ENCODE measurements at places on chromosomes 3 and 15. TPM values are rescaled to one million over a fixed set of nuclear protein-coding genes. Genes with fewer than 3 reads are reported as not detected.

The FYTTD1 gene
- 65.2 TPM for total RNA-seq

The DUSP7 gene
- 25.0 TPM for total RNA-seq

The MCF2L2 gene
- 0.22 TPM for total RNA-seq

The NDUFB5 gene
- 365 TPM for total RNA-seq

The SERPINI2 gene
- total RNA-seq = not detected

The SCG3 gene
- not detected for total RNA-seq

The SAXO2 gene
- total RNA-seq = 2.2 TPM

The LOXL1 gene
- 15.9 TPM for total RNA-seq

The C3orf85 gene
- not detected for total RNA-seq

The CPB1 gene
- not detected for total RNA-seq

The SIDT1 gene
- 0.62 TPM for total RNA-seq

The KY gene
- total RNA-seq = 16.7 TPM

The SEMA7A gene
- total RNA-seq = 1.6 TPM

The GHSR gene
- not detected for total RNA-seq

The SGO1 gene
- total RNA-seq = 0.43 TPM

The CELSR3 gene
- 0.38 TPM for total RNA-seq

The SAMMSON gene
- not detected for total RNA-seq

The GXYLT2 gene
- 9.8 TPM for total RNA-seq

The ZNF660 gene
- total RNA-seq = 0.49 TPM

The CRABP1 gene
- total RNA-seq = not detected

The GOLGA8J gene
- 0.16 TPM for total RNA-seq

The FANCD2 gene
- total RNA-seq = 1.0 TPM

The GALNT15 gene
- total RNA-seq = 5.8 TPM

The AADACL2 gene
- total RNA-seq = not detected

The TGM4 gene
- total RNA-seq = not detected

The THSD4 gene
- 73.1 TPM for total RNA-seq

The DAZL gene
- not detected for total RNA-seq

The RNU6-1 gene
- total RNA-seq = not detected

The RBP2 gene
- not detected for total RNA-seq

The CCDC54 gene
- not detected for total RNA-seq

The LSM3 gene
- 17.2 TPM for total RNA-seq

The GOLGA6B gene
- total RNA-seq = not detected

The GPR15 gene
- total RNA-seq = not detected

The COLQ gene
- 1.7 TPM for total RNA-seq

The CLDN1 gene
- 0.46 TPM for total RNA-seq

The AVEN gene
- total RNA-seq = 29.0 TPM

The C2CD4A gene
- total RNA-seq = not detected

The NMNAT3 gene
- 11.0 TPM for total RNA-seq

The ATP13A5 gene
- not detected for total RNA-seq

The CHL1 gene
- 24.8 TPM for total RNA-seq

The CGNL1 gene
- total RNA-seq = 10.0 TPM

The FBXW12 gene
- total RNA-seq = not detected

The PLSCR2 gene
- total RNA-seq = not detected

The ALCAM gene
- 3.5 TPM for total RNA-seq

The SLC9C1 gene
- 0.95 TPM for total RNA-seq

The INKA1 gene
- 3.1 TPM for total RNA-seq

The ACTRT3 gene
- 0.84 TPM for total RNA-seq

The ARPP21 gene
- not detected for total RNA-seq

The TBL1XR1 gene
- 96.8 TPM for total RNA-seq

Measured in Right ventricle myocardium inferior (tissue), 1 donor.